ENCODE measurements at places on chromosomes 1 and 21.

GRCh38 chr1:213250041-213250440 is 199.0 kb downstream of the RPS6KC1 start:
- ATAC-seq, result no peak

DNA sequence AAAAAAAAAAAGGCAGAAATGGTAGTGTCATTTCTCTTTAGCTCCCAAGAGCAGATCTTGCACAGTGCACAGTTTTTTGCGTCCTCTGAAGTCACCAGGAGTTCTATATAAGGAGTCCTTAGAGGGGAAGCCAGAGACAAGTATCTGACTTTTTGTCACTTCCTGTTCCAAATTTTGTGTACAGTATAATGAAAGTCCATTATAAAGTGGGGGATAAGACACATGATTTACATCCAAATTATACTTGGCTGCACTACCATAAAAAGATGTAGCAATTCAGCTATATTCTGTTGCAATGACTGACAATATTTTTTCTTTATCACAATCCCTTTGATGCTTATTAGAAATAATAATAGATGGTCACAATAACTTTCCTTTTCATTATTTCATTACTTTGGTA is 1276.9 kb upstream of the ADGRL2 start:
- ATAC-seq, result no peak

DNA sequence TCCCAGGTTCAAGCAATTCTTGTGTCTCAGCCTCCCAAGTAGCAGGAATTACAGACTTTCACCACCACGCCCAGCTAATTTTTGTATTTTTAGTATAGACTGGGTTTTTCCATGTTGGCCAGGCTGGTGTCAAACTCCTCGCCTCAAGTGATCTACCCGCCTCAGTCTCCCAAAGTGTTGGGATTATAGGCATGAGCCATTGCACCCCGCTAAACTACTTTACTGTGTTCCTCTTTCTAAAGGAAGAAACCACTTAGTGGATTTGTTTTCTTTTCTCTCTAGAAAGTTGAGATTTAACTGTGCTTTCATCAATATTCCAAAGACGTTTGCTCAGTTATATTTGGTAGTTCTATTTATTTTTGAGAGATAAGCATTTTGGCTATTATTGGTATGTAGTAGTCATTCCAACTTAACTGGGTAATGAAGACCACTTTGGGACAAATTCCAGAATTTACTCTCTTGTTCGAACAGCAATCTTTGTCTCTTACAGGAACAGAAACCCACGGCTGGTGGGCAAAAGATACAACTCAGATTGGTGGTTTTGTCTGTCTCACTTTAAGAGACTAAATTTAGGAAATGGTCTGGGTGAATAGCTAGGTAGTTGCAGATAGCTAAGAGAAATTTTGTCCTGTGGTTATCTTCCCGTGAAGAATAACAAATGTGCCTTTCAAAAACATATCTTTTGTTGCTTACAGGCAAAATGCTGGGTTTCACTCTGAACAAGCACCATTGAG is 103.5 kb upstream of the CD55 start:
- peak; percentile 31 for ATAC-seq

GRCh38 chr1:56817716-56818463 is 1.3 kb downstream of the FYB2 start:
- no peak for ATAC-seq

- ATAC-seq, result peak; percentile 78
These were observed 310.7 kb downstream of the DUSP10 start for GRCh38 chr1:221431068-221431651.

DNA sequence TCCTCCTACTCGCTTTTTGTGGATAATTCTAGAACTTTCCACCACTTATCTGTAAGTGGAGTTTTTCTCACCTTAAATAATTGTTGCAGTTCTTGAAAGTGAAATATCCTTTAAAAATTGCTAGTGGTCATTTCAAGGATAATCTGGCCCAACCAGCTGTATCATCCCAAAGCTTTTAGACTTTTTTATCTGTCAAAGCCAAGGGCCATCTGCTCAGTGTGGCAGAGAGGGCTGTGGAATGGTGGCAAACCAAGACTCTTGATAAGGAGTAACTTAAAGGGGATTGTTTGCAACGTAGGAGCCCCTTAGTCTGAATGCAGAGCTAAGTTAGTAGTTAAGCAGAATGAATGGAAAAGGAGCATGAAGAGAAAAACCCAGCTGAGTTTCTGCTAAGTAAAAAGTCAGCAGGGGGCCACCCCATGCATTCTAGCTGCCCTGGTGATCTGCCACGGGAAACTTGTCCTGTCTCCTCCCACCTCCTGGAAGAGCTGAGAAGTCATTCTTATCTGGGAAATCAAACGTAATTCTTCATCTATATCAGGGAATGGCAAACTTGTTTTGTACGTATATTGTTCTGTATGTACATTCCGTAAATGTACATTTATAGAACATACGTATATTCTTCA is 169.3 kb downstream of the PRDM2 start:
- no peak for ATAC-seq

DNA sequence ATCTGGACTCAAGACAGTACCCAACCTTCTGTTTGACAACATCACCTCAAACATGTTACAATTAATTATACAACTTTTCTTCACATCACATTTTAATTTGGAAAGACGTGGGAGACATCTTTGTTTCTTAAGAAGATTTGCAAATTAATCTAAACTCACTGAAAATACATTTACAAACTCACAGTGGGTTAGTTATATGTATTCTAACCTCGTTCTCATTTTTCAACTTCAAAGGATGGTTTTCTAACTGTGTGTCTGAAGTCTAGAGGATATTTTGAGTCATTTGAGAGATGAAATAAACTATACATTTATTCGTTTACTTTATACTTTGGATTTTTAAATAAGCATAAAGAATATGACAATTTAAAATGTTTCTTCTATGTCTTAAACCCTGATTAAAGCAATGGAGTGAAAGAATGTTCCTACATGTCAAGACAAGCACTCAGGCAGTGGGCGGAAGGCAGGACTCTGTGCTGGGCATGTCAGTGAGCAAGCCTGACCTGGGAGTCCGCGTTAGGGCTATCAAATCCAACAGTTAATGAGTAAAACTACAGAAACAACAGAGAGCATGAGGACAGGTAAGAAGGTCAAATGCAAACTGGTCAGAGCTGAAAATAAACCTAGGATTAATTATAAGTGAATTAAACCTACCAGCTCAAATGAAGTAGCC is 76.5 kb upstream of the CTTNBP2NL start:
- no peak for ATAC-seq

GRCh38 chr1:183164340-183164739 is 21.7 kb upstream of the LAMC2 start:
- peak; percentile 93 for ATAC-seq

DNA sequence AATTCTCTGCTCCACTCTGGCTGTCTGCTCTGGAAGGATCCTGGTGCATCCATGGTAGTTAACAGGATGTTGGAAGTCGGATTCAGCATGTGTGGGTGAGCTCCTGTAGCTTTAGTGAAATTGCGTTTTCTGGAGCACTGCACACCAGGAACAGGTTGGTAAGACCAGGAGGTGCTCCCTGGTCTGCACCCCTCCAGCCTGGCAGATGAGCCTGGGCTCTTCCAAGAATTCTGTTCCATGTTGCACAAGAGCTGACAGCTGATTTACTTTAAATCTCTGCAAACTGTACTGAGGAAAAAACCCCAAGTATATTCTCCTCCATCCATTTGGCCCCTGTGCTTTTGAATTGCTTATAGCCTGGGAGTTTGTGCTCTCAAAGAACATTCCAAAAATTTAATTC is 33.7 kb downstream of the KCNK1 start:
- peak; percentile 36 for ATAC-seq

GRCh38 chr1:62437273-62437940 is 558 bp downstream of the USP1 start:
- peak; percentile 3 for ATAC-seq

DNA sequence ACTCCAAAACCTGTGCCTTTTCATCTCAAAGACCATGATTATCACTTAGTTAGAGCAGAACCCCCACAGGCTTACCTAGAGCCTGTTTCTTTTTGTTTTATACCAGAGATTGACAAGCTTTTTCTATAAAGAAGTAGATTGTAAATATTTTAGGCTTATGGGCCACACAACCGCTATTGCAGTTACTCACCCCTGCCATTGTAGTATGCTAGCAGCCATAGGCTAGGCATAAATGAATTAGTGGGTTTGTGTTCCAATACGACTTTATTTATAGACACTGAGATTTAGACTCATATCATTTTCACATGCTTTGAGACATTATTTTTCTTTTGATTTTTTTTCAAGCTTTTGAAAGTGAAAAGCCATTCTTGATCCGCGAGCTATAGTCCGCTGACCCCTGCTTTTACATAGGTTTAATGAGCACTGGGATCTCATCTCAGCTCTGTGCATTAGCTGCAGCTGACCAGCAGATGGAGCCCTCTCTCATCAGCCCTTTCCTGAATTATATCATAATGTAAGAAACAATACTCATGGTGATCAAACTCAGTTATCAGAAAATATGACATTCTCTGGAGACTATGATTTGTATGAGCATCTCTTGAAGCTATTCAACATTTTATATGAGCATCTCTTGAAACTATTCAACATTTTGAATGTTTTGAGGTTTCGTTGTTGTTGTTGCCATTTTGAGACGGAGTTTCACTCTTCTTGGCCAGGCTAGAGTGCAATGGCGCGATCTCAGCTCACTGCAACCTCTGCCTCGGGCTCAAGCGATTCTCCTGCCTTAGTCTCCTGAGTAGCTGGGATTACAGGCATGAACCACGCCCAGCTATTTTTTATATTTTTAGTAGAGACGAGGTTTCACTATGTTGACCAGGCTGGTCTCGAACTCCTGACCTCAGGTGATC is 111.9 kb upstream of the L1TD1 start:
- peak; percentile 91 for ATAC-seq

DNA sequence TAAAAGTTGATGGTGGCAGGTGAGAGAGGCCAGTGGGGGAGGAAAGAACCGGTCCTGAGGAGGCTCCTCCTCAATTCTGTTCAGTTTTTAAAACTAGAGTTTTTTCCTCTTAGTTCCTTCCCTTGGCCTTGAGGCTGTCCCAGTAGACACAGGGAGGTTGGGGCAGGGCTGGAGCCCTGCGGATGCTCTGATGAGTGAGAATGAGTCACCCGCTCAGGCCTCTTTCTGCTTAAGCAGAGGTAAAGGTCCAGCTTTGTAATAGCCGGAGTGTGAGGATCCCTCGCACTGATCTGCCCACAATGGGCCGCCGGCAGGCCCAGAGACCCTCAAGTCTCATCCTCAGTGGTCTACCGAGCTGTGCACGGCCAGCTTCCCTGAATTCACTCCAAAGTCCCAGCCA is 49.6 kb upstream of the IRF2BP2 start:
- ATAC-seq, result peak; percentile 91

DNA sequence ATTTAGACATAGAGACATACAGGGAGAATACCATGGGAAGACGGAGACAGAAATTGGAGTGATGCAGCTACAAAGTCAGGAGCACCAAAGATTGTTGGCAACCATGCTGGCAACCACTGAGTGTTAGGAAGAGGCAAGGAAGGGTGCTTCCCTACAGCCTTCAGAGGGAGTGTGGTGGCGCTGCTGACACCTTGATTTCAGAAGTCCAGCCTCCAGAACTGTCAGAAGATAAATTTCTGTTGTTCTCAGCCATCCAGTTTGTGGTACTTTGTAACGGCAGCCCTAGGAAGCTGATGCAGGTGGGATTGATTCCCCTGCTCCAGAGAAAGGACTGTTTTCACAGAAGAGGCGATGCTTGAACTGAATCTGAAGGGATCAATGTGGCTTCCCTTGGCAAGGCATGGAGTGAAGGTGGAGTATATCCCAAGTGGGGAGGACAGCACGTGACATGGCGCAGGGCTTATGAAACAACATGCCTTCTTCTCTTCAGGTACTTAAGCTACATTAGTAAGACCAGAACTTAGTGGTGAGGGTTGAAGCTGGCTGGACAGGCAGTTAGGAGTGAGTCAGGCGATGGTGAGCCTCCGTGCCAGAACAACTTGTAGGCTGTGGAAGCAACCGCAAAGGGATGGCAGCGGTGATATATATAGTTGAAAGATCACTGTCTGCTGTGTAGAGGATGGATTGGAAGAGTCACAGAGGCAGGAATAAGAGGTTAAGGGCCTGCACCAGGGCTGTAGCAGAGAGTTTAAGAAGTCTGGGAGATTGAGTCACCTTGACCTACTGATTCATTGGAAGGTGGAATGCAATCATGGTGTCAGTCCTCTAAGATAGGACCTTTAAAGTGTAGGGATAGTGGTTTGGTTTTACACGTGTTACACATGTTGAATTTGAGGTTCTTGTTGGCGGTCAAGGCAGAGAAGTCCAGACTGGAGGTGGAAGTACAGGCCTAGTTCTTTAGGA is 2.1 kb downstream of the LEPR start:
- no peak for ATAC-seq

DNA sequence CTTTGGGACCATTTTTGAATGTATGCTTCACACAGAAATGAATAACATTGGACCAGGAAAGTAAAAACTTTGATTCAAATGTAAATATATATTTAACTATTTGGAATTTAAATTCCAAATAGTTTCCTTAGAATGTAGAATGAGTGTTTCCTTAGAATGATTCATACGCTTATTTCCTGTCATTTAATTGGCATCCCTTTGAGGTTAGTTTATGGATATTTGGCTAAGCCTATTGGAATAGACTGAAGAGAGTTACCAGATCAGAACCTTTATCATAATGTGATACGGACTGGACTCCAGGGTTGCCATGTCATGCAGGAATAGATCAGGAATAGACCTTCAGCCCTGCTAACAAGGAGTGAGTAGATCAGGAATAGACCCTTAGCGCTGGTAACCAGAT is 133.1 kb downstream of the TNNI3K start:
- ATAC-seq, result no peak

DNA sequence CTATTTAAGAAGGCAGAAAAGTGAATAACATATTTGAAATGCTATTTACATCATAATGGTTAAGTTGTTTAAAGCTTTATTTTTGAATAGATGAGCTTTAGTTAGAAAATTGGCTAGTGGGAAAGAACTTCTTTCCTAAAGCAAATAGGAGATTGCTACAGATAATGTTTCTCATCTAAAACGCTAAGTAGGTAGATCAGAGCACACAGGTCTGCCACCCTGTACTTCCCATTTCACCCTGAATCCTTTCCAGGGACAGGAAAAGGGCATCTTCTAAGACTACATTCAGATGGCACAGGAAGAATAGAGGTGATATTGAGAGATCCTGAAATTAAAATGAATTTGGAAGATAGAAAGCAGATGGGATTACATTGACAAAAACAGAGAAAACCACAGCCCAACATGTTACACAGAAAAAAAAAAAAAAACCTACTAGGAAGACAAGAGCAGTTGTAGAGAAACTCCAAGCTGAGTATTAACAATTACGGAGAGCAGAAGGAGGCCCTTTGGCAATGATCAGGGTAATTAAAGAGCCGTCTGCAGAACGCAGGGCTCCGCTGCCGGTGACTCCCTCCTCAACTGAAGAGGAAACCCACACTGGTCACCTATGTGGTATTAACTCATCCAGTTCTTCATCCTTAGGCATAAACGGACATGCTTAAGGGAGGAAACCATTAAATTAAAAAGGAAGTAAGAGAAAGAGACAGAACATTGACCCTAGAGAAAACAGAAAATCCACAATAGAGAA is 53.6 kb upstream of the MAP10 start:
- no peak for ATAC-seq

- ATAC-seq, result no peak
These were observed 8.5 kb downstream of the CD2 start for GRCh38 chr1:116762781-116763115.

DNA sequence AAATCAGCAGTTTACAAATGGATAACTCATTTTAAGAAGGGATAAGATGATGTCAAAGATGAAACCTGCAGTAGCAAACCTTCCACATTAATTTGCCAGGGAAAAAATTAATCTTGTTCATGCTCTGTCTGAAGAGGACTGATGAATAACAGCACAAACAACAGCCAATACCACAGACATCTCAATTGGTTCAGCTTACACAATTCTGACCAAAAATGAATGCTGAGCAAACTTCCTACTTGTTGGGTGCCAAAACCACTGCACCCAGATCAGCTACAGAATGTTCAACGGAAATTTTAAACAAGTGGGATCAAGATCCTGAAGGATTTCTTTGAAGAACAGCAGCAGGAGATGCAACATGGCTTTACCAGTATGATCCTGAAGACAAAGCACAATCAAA is 98.3 kb downstream of the COQ8A start:
- no peak for ATAC-seq
